IPS-NIHi11 (cell line): ENCODE measurements at places on chromosomes 6 and 20.

- DNase-seq, result no peak
Observed at GRCh38 chr6:167661552-167662044, 165.1 kb upstream of the AFDN start.

- DNase-seq, result no peak
Observed at GRCh38 chr20:58224097-58224496, 4.4 kb downstream of the ANKRD60 start.

- no peak for DNase-seq
Observed at GRCh38 chr20:58994390-58995159, 12.5 kb downstream of the CTSZ start.

- no peak for DNase-seq
Observed at GRCh38 chr6:81820980-81821379, 68.5 kb upstream of the TENT5A start.

DNA sequence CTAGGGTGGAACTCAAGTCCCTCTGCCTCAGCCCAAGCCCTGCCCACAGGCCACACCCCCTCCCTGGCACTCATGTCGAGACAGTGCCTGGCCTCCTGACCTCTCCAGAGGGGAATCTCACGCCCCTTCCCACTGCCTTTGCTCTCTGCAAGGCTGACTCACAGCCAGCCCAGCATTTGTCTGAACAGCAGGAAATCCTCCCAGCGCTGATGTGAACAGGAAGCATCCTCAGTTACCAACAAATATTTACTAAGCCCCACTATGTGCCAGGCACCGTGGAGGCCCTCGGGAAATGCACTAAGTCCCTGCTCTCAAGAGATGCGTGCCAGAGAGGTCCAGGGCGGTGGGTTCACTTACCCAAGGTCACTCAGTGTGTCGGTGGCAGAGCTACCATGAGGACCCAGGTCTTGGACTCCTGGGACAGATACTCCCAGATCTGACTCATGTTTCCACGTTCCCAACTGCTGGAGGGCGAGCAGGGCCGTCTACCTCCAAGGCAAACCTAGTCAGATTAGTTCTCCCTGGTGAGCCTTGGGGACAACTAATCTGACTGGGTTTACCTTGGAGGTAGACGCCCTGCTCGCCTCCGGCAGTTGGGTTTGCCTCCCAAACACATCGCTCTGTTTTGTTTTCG lies 7.8 kb downstream of the ADA start:
- peak; percentile 41 for DNase-seq

GRCh38 chr20:59385480-59385879 lies 85.1 kb downstream of the EDN3 start:
- DNase-seq, result peak; percentile 63

GRCh38 chr6:52409499-52409898 lies 10.6 kb upstream of the EFHC1 start:
- DNase-seq, result no peak

DNA sequence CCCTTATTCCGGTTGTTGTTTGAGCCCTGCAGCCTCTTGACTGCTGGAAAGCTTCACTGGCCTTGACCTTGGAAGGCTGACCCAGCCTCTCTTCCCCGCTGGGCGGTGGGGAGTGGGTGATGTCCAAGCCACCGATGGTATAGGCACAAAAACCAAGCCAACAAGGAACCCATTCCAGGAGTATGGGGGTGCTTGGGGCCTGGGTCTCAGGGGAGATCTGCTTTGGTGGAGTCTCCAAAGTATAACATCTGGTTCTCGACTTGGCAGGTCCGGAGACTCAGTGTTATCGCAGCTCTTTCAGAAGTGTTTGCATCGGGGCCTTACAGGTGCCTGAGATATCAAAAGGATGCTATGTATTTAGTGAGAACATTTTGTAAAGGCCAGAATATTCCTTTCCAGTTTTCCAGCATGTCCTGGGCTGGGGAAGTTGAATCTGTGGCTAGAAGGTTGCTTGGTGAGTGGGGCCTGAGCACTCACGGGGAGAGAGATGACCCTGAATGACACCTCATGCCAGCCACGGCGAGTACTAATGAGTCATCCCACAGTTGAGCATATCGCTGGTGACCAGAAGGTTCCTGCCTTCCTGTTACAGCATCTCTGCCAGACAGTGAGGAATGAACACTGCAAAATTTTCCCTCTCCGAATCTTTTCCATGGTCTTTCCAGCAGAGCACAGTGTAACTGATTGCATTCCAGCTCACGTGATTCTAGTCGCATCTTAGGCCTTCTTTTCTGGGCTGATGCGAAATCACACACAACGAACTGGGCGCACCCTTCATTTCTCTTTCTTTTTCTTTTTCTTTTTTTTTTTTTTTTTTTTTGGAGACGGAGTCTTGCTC lies 133.9 kb downstream of the ZDHHC14 start:
- no peak for DNase-seq

DNA sequence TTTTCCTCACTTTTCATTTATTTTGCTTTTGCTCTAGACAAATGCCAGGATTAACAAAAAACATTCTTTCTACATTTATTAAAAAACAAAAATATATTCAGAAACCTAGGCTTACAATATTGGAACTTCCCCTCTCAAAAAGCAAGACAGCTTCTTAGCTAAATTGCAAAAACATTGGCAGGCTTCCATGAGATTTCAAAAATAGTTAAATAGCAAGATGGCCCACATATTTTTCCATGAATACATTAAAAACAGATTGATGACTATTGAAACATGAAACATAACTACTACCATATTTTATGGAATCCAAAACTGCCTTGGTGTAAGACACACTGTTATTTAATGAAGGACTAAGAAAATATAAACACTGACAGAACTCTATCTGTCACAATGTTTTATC lies 92.0 kb downstream of the LY86 start:
- no peak for DNase-seq

DNA sequence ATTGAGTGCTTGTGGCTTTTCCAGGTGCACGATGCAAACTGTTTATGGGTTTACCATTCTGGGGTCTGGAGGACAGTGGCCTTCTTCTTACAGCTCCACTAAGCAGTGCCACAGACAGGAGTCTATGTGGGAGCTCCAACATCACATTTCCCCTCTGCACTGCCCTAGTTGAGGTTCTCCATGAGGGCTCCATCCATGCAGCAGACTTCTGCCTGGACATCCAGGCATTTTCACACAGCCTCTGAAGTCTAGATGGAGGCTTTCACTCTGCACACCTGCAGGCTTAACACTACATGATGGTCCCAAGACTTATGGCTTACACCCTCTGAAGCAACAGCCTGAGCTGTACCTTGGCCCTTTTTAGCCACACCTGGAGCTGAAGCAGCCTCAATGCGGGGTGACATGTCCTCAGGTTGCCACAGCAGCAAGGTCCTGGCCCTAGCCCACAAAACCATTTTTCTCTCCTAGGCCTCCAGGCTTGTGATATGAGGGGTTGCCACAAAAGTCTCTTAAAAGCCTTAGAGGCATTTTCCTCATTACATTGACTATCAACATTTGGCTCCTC lies 552.2 kb downstream of the TFAP2A start:
- DNase-seq, result no peak

DNA sequence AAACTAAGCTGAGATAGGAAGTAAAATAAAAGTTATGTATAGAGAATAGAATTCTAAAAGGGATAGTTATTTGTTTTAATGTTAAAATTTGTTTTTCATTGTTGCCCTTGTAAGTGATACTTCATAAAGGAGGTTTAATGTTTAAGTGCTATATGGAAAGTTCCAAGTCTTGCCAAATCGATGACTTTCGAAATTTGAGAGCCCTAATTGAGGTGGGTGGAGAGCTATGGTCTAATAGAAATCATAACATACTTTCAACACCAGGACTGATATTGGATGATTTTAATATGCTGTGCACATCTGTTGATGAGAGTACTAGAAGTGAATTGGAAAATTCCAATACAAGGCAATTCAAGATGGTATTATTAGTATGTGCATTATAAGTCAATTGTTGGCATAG lies 64.6 kb downstream of the RNF144B start:
- no peak for DNase-seq

DNA sequence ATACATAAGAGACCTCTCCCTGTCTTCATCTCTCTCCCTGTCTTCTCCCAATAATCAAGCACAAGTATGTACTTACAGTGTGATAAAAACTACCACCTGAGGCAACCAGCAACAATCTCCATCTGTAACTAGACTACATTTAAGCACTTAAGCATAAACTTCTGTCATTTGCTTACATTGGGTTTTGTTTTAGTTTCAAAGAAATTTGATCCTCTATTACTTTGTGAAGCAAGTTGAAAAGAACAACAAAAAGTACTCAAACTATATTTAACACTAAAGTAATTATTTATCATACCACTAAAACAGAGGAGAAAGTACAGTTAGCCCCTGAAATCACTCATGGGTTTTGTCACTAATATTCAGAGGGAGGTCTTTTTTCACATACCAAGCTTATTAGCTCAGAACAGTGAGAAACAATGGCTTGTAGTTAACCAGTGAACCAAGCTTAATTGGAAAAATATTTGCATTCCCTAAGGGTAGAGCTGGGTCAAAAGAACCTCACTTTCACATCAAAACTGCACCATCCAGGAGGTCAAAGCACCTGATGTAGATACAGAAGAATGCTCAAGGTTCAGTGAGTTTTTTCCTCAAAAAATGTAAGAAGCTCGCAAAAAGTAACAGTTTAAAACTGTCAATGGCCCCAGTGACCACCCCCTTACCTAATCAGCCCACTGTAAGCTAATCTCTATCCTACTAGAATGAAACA lies 34.1 kb downstream of the DCDC2 start:
- DNase-seq, result peak; percentile 15

DNA sequence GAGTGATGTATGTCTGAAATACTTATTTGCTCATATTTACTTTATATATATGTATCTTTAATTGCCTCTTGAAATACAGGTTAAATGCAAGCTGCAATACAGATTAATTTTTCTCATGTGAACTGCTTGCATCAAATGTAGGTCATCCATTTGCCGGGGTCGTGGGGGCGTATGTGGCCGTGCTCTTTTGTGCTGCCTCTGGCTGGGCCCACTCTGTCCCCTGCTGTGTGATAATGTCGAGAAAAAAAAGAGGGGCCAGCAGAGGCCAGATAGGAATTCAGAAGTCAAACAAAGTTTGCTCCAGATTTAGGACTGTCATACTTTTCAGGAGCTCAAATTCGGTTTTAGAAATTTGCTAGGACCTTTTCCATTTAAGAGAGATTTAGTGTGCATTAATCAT lies 459.6 kb upstream of the SOX4 start:
- no peak for DNase-seq

- DNase-seq, result no peak
Observed at GRCh38 chr20:58756450-58756775, 63.8 kb downstream of the NPEPL1 start.

GRCh38 chr20:10522328-10522727 lies 87.2 kb downstream of the SLX4IP start:
- no peak for DNase-seq

- DNase-seq, result no peak
Observed at GRCh38 chr20:951384-952169, 35.4 kb upstream of the ANGPT4 start.

GRCh38 chr20:6580486-6580885 lies 187.0 kb upstream of the BMP2 start:
- no peak for DNase-seq

- DNase-seq, result no peak
Observed at GRCh38 chr6:36355819-36356218, 19.1 kb upstream of the BNIP5 start.

GRCh38 chr6:106924694-106925523 lies 49.6 kb downstream of the CD24 start:
- DNase-seq, result no peak

DNA sequence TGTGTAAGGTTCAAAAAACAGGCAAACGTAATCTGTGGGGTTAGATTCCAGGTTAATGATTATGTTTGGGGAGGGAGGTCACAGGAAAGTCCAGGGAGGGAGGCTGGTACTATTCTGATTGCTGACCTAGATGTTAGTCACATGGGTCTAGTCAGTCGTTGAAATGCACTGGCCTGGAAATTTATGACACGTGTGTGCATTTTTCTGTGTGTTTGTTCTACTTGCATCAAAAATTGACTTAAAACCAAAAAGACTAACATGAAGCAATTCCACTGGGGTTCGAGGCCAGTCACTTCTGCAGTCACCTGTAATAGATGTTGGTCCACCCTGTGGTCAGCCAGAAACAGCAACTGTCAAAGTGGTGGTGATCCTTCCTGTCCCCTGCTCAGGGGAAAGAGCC lies 104.2 kb upstream of the MLN start:
- no peak for DNase-seq

DNA sequence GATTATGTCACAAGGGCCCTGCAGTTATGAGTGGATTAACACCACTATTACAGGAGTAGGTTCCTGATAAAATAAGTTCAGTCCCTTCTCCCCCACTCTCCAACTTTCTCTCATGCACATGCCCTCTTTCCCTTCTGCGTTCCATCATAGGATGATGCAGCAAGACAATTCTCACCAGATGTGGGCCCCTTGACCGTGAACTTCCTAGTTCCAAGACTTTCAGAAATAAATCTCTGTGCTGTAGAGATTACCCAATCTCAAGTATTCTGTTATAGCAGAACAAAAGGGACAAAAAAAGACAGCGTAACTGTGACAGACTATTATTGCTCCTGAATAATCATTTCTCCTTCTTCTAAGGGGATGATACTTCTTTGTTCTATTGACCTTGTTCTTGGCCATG lies 33.8 kb upstream of the TMEM244 start:
- no peak for DNase-seq

- no peak for DNase-seq
Observed at GRCh38 chr6:145119081-145119480, 616.2 kb downstream of the EPM2A start.

DNA sequence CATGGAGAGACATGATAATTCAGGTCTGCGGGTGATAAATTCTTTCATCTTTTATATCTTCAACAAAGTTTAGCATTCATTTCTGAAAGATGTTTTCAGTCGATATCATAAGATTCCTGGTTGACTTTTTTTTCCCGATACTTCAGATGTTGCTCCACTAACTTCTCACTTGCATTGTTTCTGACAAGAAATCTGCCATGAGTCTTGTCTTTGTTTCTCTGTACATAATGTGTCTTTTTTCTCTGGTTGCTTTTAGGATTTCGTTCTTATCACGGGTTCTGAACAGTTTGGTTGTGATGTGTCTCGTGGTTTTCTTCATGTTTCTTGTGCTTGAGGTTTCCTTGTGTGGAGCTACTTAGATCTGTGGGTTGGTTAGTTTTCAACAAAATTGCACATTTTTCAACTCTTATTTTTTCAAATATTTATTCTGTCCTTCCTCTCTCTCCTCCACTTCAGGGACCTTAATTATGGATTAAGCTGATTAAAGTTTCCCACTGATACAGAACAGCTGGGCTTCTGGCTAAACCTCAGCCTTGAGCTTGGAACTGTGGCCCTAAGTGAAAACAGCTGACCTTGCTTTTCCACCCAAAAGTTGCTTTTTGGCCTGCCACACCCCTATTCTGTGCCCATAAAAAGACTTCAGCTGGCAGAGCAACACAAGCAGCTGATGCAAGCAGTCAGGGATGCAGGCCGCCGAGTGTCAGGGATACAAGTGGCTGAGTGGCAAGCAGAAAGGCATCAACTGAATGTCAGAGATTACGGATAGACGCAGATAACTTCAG lies 97.9 kb upstream of the SNX9 start:
- no peak for DNase-seq

DNA sequence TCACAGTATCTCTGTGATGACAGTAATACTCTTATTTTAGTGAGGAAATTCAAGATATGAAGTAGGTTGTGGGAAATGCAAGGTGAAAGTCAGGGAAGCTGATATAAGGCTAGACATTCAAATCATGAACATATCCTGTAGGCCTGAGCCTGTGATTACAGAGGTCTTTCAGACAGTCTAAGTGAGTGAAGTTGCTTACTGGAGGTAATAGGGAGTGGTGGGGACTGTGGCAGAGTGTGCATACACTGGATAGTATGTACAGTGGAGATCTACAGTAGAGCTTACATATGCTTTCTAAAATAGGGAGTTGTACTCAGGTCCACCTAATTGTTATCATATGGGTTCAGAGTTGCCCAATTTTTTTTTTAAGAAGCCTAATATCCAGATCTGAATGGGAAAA lies 3.1 kb downstream of the DHX35 start:
- no peak for DNase-seq
